ENCODE measurements at places on chromosomes 3 and 15. TPM values are rescaled to one million over a fixed set of nuclear protein-coding genes. Genes with fewer than 3 reads are reported as not detected.

DNA sequence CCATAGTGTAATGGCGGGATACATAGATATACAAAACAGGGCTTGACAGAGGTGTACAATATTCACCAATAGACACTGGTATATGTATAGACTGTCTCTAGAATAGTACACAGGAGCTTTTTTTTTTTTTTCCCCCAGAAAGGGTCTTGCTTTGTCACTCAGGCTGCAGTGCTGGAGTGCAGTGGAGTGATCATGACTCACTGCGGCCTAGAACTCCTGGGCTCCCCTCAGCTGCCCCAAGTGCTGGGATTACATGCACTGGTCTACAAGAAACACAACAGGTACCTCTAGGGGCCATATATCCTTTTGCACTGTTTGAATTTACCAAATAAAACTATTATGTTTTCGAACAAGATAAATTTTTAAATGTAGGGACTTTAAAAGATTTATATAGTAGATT lies 12.3 kb downstream of the RHOA start:
- DNase-seq = no peak

DNA sequence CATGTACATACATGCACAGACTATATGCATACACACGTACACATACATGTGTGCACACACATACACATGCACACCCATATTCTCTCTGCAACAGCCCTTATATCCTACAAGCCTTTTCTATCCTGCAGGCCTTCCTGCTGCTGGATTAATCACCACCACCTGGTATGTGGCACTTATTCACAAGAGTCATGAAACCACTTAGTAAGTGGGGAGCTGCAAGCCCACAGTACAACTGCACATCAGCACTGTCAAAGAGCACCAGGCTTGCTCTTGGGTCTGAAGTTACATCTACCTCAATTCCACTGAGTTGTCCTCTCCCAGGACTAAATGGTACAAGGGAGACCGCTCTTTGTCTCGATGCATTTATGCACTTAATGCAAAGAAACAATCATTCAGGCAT lies 233.2 kb downstream of the KLF13 start:
- no peak for DNase-seq

DNA sequence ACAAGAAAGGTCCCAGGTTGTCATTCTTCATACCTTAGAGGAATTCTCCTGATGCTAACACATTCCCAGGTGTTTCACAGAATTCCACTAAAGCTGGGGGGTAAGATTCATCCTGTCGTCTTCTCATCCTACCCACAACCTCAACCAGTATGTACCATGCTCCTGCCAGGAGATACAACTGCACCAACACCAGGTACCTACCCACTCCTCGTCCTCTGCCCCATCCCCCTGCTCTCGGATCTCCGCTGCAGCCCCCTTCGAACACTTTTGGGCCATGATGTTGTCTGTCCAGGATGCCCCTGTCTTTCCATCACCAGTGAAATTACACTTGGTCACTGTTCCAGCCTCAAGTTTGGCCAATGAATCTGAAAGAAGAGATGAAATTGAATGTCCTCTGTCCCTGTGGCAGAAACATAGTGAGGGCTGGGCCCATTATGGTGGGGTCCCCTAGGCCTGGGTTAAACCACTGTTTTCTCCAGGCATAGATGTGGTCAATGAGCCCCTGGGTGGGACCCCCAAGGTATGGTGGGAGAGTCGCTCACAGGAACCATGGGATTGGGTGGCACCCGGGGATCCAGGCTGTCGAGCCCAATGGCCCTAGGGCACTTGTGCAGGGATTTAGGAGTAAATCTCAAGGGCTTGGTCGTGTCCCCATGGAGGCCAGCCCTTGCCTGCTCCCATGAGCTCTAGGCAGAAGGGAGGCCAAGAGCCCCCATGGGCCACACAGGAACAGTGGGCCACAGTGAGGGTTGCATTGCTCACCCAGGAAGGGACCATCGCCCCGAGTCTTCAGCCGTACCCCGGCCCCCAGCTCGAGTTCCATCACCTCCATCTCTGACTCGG lies 9.4 kb upstream of the AP3S2 start:
- DNase-seq = no peak

DNA sequence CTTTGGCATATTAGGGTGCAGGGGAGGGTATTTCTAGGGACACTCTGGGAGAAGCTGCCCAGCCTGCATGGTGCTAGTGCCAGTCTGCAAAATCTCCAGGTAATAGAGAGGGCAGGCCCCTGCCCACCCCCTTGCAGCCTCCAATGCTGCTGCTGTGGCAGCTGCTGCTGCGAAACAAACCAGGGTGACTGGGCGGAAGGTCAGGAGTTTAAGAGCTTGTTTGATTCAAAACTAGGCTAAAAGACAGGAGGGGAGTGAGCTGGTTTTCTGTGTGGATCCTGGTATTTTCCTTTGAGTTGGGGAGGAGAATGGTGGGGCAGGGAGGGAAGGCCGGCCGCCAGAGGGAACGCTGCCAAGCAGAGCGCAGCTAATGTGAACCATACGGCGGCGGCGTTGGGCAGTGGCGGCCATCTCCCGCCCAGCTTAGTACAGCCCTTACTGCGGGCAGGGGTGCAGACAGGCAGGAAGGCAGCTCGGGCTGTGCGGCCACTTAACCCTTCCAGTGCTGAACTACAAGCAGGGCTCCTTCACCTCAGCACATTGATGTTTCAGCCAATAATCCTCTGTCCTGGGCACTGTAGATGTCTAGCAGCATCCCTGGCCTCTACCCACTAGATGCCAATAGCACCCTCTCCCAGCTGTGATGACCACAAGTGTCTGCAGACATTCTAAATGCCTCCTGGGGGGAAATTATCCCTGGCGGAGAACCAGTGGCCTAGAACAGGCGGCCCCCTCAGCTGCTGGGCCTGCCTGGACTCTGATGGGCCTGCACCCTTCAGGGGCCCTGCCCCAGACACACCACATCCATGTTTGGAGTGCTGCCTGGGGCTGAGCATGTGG lies 125.7 kb downstream of the EEFSEC start:
- no peak for DNase-seq

- no peak for DNase-seq
Measured at GRCh38 chr3:3951501-3951900, 152.3 kb downstream of the LRRN1 start.

DNA sequence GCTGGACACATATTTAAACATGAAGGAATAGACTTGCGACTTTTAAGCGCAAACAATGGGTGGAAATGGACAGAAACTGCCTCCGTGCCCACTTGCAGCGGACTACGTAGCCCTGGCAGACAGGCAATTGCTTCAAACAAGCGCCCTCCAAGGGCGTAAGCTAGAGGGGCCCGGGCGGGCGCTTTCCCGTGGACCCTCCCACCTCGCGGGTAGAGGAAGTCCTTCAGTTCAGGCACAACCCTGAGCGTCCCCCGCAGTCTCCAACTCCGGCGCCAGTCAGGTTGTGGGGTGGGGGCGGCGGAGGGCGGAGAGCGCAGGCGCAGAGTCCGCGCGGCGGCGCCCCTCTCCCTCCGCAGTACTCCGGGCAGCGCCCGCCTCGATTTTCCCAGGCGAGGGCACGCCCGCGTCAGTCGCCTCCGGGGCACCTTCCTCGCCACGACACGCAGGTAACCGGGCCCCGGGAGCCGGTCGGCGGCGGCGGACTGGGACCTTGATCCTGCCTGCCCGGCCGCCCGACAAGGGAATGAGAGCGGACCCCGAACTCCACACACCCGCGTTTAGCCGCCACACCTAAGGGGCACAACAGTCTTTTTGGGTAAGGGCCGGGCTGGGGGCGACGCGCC lies at the start of gene SLC35G2:
Gene SLC35G2 (plus strand): TSS at position 358 of the 623 bp plus-strand sequence. CDS start 35,335 bp downstream, outside the sequence.
- DNase-seq = peak; percentile 31

DNA sequence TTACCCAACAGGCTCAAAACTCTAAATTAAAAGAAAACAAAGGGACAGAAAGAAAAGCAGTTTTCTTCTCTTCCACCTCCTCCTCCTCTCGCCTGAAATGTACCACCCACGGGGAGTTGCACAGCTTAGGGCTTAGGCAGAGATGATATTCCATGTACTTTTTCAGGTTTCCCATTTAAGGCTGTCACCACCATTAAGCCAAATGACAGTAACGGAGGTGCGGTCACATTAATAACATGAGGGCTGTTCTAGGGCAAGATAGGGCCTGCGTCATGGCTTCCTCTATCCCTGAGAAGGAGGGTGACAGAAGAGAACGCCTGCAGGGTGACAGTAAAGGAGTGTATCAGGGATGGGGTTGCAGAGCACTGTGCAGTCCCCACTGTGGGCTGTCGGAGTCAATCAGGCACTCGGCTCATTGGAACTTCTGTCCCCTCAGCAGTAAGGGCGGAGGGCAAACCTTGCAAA lies 51.7 kb upstream of the TJP1 start:
- no peak for DNase-seq

DNA sequence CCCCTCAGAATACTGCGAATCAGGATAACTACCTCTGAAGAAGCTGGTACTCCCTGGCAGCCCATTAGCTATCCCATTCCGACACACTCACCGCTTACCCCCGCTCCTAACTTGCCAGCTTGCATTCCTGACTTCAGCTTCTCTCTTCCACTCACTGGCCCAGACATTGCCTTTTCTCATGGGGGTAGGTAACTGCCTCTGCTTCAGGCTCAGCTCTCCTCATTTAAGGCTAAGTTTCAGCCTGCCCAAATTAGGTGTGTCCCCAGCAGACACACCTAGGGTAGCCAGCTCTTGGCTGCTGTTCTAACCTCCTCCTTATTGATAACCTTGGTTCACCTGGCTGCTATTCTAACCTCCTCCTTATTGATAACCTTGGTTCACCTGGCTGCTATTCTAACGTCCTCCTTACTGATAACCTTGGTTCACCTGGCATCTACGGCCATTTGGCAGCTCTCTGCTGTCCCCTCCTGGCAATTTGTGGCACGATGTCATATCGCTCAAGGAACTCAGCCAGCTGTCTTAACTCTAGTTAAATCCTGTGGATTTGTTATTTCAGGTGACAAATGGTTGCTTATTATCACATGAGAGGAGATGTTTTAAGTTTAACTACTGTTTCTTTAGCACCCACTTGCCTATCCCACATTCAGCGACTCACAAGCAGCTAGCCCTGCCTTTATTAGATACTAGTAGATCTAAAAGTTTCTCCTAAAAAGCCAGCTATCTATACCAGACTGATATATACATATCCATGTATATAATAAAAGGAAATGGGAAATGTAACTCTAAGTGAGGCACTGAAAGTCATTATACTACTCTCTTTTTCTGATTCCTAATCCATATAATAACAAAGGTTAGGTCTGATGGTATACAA lies 106.5 kb upstream of the ACP3 start:
- DNase-seq = peak; percentile 12

DNA sequence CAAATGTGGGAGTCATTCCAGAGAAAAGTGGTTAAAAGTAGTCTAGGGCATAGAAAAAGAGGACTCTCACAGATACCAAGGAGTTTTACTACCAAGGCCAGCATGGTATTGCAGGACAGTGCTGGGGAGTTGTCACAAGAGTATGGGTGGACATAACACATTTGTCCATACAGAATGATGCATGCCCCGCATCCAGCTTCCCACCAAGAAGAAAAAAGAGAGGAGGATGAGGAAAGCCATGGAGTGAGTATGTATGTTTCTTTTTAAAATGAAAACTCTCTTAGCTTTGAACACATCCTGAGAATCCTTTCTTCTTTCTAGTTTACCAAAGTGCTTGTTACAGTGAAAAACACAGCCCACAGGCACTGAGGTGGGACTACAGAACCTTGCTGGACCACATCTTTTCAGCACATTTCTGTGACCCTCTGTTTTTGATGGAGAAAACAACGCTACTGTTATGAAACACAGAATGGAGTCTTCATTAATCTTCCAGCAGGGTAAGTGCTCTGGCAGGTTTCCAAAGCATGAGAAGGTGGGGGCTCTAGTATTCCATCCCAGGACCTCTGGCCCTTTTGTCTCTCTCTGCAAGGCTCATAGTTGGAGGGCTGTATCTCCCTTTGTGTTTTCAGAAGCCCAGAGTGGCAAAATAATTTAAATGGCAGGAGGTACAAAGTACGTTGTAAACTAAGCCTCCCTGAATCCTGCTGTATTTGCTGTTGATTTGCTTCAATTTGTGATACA lies 12.7 kb downstream of the NR2E3 start:
- DNase-seq = no peak

GRCh38 chr3:125965505-125965904 lies 3.5 kb upstream of the ROPN1B start:
- DNase-seq = no peak

DNA sequence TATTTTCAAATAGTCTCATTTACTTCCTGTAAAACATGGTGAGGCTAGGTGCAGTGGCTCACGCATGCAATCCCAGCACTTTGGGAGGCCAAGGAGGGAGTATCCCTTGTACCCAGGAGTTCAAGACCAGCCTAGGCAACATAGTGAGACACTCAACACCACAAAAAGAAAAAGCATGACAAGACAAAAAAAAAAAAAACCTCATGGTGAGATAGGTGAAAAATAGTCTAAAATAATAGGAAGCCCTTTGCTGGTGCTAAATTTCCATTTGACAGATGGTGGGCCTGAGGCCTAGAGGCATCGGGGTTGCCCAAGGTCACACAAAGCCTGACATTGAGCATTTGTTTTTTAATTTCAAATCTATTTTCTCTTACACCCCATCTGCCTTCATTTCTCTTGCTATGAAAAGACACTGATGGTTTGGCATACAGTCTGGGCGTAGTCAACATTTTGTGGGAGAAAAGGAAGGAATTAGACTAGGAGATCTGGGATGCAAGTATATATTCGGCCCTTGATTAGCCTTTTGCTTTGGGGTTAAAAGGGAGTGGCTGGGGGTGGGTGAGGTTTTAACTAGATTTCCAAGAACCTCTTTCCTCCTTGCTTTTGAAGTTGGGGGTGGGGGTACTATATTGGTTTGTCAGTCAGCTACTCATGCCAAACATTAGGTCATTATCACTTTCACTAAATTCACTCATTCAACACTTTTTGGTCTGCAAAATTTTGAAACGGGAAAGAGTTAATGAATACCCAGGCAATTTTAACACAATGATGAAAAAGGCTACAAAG lies 11.3 kb downstream of the RAB8B start:
- no peak for DNase-seq

- DNase-seq = no peak
Measured at GRCh38 chr15:72456684-72457083, 17.4 kb upstream of the ARIH1 start.

Gene SYNPR
- total RNA-seq = not detected

Gene GPR62
- not detected for total RNA-seq

Gene CD200
- 63.3 TPM for total RNA-seq

Gene HES1
- total RNA-seq = 2.5 TPM

Gene DAZL
- not detected for total RNA-seq

Gene ITIH1
- not detected for total RNA-seq

Gene MESP2
- not detected for total RNA-seq

Gene GNB4
- total RNA-seq = 0.59 TPM

Gene GATM
- total RNA-seq = 3.7 TPM

Gene RETNLB
- total RNA-seq = not detected

Gene RTP1
- total RNA-seq = not detected

Measured in activated naive CD4-positive, alpha-beta T cell treated with anti-CD3 and anti-CD28 coated beads, Interleukin-2, amount 50 U/mL, for 72 hours (primary cell).